ENCODE measurements at places on chromosomes 3 and 15.

DNA sequence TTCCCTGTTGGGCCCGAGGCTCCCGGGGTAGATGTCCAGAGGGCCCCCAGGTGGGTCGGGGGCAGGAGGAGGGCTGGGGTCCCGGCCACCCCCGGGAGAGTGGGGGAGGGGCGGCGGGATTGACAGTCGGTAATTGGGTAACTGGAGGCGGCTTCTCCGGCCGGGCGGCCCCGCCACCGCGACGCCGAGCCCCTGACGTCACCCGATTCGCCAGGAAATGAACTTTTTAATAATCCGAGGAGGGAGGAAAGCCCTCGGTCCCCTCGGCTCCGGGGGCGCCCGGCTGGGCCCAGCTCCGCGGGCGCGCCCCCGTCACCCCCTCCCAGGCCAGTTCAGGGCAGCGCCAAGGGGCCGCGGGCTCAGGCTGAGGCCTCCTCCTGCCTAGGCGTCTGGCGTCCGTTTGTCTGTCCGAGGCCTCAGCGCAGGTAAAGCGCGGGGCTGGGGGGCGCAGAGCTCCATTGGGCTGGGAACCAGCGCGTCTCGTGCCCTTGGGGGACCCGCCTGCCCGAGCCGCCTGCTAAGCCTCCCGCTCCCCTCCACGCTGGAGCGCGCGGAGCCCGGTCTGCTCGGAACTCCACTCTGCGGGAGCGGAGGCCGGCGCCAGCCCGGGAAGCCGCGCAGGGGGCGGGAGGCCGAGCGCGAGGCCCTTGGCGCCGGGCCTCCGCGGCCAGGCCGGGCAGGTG, 3.9 kb downstream of the GATA2 start:
- peak; percentile 64 for DNase-seq

GRCh38 chr3:188178293-188178936, 24.5 kb downstream of the LPP start:
- no peak for DNase-seq

- no peak for DNase-seq
These were observed 8.3 kb downstream of the EXOSC7 start for GRCh38 chr3:44984335-44984734.

- no peak for DNase-seq
These were observed 109.9 kb downstream of the TLE3 start for GRCh38 chr15:69987492-69988489.

DNA sequence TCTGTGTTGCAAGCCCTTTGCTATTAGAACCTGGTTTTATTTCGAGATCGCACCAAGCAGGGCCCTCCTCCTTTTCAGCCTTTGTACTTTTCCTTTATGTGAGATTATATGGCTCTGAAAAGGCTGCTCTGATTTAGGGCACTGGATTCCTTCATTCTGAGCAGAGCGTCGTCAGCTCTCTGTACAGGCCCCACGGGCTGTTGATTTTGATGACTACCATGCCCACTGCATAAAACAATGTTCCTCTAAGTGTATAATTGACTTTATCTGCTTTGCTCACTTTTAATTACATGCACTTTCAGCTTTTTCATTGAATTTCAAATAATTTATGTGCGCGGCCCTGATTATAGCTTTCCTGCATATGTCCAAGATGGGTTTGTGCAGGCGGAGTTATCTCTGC, 4.4 kb upstream of the PSMD6 start:
- no peak for DNase-seq

DNA sequence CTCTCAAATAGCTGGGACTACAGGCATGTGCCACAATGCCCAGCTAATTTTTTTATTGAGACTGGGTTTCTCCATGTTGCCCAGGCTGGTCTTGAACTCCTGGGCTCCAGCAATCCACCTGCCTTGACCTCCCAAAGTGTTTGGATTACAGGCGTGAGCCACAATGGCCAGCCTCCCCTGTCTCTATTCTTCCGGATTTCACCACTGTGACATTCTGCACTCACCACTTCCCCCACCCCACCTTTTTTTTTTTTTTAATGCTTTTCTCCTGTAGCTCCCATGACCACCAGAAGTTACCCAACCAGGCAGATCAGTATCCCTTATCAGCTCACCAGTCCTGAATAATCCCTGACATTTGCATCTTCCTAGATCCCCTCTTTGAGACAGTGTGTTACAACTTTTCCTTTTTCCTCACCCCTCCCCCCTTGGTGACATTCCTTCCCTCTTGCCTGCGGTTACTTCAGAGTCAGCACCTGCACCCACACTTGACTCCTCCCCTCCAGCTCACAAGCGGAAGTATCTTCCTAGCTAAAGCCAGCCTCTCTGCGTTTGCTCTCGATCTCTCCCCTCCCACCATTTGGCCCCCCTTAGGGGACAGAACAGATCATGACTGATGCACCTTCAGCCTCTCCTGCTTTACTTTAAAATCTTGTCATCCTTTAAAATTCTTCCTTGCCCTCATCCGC, 13.5 kb upstream of the ZNF592 start:
- peak; percentile 98 for DNase-seq

DNA sequence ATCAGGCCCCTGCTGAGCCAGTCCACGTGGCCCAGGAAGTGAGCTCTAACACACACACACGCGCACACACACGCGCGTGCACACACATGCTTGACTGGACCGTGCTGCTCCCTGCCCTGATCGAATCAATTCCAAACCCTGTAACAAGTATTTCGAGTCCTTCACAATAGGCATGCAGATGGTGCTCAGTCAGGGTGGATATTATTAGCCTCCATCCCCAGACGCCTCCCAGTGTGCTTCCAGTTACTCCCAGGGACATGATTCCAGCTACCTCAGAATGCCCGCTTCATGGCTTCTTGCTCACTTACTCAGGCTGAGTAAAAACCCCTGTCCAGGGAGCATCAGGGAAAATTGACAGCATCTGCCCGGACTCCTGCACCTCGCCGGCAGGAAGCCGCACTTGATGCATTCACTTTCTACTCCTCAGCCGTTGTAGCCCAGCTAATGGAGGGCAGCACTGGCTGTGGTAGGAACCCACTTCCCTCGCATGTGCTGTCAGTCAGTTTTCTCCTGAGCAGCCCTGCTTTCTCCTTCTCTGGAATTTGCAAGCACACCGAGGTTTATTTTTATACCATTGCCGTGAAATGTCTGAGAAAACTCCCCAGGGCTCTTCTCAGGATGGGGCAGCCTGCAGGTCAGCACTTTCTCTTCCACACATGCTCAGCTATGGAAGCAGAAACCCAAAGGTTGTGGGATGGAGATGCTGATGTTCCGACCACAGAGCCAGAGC, 126.1 kb upstream of the ABHD17C start:
- DNase-seq: no peak

- DNase-seq: no peak
These were observed 80.8 kb downstream of the OPA1 start for GRCh38 chr3:193673845-193674244.

DNA sequence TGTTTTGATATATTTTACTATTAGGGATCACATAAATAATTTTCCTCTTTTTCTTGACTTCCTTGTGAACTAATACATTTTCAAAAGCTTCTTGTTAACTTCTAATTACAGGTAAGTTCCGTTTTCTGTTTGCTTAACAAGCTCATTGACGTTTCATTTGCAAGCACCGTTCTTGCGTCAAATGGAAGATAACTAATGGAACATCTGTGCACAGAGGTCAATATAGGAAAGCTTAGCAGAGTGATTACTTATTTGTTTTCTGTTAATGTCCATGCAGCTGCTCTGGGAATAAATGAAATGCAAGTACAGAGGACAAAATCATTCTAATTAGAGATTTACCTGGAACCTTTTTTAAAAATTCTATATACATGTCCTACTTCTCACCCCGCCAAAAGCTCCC, 115.5 kb upstream of the C2CD4B start:
- no peak for DNase-seq

DNA sequence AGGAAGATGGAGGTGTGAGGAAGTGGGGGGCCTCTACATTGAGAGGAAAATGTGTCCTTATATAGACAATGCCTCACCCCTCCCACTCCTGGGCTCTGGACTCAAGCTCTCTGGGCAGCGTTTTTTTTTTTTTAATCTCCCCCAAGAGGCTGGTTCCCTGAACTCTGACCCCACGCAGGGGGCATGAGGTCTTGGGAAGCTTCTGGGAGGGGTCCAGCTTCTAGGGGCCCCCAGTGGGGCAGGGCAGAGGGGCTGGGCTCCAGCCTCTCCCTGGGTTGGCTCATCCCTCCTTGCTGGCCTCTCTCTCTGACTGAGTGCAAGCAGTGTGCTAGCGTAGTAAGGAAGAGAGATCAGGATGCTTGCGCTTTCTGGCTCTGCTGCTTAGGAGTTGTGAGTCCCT, 101.4 kb upstream of the HACD2 start:
- DNase-seq: no peak

DNA sequence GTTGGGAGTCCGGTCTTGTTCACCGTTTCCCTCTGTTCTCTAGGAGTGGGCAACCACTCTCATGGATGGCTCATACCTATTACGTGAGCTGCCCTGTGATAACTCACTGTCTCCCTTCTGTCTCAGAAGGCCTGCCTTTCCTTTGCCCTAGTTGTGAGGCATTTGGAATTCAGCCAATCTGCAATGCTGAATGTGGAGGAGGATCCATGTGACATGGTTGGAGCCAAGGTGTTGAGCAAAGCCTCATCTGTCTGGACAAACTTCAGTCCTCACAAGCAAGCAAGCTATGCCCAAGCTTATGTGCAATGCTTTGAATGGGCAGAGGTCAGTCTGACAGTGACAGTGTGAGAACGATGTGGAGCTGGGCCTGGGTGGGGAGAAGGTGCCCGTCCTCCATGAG, 37.8 kb upstream of the ATP10A start:
- no peak for DNase-seq

GRCh38 chr15:90972133-90972532, 17.4 kb downstream of the RCCD1 start:
- no peak for DNase-seq

DNA sequence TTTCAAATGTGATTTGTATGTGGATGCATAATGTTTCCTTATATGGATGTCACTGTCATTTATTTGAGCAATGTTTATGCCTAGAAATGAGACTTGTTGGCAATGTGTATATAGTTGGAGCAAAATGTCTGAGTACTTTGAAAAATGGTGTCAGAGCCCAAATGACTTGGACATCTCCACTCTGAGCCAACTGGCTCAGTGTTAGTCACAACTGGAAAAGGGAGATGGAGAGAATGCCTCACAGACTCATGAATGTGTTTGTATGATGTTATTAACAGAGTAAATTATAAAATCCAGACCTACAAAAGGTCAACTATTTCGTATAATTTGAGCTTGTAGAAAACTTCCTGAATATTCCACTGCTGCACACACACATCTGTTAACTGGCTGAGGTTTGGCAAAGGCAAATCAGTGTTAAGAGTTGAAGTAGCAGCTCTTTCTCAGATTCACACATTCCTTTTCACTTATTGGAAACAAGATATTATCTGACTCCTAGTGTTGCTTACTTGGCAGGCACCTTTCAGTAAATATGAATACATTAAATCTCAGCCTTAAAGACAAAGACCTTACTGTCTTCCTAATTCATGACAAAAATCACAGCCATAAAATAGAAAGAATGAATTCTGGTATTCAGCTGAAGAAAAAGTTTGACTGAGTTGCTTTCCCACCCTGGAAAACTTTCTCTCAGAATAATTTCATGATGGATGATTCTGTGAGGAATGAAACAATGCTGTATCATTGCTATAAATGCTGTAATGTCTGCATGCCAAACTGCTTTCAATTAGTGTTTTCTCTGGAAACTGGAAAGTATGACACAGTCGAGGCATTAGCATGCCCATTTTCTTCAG, 27.0 kb downstream of the ADIPOQ start:
- no peak for DNase-seq

DNA sequence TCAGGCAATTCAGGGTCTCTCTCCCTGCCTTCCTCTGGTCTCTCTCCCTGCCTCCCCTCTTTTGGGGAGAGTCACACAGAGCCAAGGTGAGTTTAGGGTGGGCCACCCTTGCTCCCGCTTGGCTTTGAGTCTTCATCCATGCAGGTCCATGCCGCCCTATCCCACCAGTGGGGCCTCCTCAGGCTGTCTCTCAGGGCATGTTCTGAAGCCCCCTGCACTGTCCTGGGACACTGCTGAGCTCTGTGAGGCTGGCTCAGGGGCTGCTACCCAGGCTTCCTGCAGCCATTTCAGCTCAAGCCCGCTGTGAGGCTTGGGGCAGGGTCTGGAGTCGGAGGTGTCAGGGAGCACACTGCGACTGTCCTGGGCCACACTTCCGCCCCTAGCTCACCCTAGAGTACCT, 203.1 kb downstream of the SSR3 start:
- no peak for DNase-seq

DNA sequence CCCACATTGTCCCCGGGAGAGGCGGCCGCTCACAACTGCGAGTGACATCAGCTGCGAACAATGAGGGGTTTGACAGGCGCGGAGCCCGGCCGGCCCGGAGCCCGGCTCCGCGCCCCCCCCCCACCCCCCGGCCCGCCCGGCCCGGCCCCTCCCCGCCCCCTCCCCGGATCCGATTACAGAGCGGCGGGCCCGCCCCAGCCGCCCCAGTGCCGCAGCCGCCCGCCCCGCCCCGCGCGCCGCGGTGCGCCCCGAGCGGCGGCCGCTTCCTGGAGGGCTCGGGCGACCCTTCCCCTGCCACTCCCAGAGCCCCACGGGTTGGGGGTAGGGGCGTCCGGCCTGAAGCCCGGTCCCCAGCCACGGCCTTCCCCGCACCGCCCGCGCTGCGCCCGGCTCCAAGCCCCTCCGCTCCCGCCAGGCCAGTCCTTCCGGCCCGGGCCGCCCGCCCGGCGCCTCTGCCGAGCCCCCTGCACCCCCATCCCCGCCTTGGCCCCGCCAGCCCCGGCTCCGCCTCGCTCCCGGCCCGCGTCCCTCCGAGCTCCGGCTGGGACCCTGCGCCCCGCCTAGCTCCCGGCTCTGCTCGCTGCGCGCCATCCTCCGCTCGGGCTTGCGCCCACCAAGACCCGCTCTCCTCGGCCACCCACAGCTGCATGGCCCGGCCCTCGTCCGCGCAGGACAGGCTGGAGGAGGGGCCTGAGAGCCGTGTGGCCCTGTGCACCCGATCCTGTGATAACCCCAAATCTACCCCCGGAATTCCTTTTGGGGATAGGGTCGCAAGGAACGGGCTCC, at the start of gene PCBP4:
Gene PCBP4 (minus strand): TSS at position 71 of the 786 bp plus-strand sequence. CDS start 6,214 bp downstream, outside the sequence.
- peak; percentile 70 for DNase-seq

DNA sequence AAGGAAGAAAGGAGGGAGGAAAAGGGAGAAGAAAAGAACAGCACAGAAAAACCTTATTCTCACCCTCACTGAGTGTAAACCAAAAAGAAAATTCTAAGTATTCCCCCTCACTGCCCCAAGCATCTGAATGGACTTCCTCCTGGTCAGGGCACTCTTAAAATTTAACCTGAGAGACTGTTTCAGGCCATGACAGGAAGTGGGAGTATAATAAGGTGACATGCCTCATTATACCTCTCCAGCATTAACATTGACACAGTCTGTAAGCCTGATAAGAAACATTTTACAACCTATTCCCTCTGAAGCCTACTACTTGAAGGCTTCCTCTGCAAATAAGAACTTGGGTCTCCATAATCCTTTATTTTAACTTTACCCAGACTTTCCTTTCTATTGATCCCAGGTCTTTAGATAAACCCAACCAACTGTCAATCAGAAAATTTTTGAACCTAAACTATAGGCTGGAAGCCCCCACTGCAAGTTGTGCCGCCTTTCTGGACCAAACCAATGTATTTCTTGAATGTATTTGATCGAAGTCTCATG, 41.7 kb downstream of the SLCO2A1 start:
- no peak for DNase-seq

- DNase-seq: no peak
These were observed 230.6 kb downstream of the CHL1 start for GRCh38 chr3:427128-427527.
